Upper lobe of left lung (tissue), 6 donors: ENCODE measurements at places on chromosomes 5 and 9.

- H3K36me3 ChIP-seq, result no peaks in the 10 kb centered on the region
- no peak overlapping the region for H3K27ac ChIP-seq
- no peaks in the 10 kb centered on the region for H3K27me3 ChIP-seq
- no peak overlapping the region for H3K4me3 ChIP-seq
- DNase-seq, result no peak
Observed at GRCh38 chr5:94309141-94309540, 309.3 kb downstream of the KIAA0825 start.

DNA sequence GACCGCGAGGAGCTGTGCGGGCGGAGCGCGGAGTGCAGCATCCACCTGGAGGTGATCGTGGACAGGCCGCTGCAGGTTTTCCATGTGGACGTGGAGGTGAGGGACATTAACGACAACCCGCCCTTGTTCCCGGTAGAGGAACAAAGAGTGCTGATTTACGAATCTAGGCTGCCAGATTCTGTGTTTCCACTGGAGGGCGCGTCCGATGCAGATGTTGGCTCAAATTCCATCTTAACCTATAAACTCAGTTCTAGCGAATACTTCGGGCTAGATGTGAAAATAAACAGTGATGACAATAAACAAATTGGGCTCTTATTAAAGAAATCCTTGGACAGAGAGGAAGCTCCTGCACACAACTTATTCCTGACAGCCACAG lies 590 bp downstream of the PCDHA6 start:
- H3K4me1 ChIP-seq, result no peaks in the 10 kb centered on the region
- no peak overlapping the region for H3K4me3 ChIP-seq

DNA sequence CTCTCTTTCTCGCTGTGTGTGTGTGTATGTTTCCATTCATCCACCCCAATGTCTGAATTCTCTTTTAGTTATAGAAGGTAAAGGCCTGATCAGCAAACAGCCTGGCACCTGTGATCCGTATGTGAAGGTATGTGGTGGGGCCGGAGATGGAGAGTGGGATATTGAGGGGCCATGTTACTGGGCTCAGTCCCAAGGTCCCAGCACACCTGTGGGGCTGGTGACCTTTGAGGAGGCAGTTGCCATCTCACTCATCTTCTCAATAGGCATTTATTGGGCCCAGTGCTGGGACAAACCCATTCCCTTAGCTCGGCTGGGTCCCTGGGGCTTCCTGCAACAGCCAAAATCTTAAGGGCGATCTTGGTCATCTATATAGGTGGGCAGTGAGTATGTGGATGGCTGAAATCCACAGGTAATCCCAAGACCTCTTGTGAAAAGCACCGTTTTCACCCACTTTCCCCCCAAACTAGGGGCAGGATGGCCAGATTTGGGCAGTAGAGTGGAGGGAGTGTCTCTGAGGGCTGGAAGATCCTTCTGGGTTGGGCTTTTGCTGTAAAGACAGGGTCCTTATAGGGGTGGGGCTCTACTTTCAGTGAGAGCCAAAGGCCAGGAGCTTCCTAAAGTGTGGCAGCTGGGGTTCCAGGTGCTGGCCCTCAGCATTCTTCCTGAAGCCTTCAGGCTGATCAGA lies 19.6 kb downstream of the RGS3 start:
- DNase-seq, result no peak
- H3K27ac ChIP-seq, result peak overlapping the region; percentile 6
- no peaks in the 10 kb centered on the region for H3K27me3 ChIP-seq
- no peaks in the 10 kb centered on the region for H3K36me3 ChIP-seq

DNA sequence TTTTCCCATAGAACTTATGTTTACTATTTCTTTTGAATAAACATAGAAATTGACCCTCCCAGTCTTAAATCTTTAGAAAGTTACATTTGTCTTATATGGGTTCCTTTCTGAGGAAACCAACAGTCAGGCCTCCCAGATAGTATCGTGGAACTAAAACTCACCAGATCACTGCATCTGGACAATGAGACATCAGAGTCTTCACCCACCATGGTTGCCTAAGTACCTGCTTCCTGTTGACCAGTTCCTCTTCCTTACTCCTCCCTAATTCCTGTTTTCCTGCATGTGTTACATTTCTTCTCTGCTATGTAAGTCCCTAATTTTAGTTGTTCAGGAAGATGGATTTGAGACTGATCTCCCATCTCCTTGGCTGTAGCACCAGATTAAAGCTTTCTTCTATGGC lies 462.2 kb downstream of the DIRAS2 start:
- H3K4me1 ChIP-seq, result no peaks in the 10 kb centered on the region
- H3K36me3 ChIP-seq, result no peaks in the 10 kb centered on the region

GRCh38 chr9:37471942-37472684 lies 6.9 kb upstream of the ZBTB5 start:
- peak overlapping the region; percentile 44 for H3K4me3 ChIP-seq
- H3K27ac ChIP-seq, result peak overlapping the region; percentile 72
- no peaks in the 10 kb centered on the region for H3K36me3 ChIP-seq
- H3K4me1 ChIP-seq, result peaks cover 4% of the 10 kb centered on the region
- H3K27me3 ChIP-seq, result no peaks in the 10 kb centered on the region
- DNase-seq, result no peak

GRCh38 chr5:140293091-140293848 lies 9.6 kb downstream of the PFDN1 start:
- H3K4me1 ChIP-seq, result peaks cover 47% of the 10 kb centered on the region
- no peak for DNase-seq
- H3K36me3 ChIP-seq, result no peaks in the 10 kb centered on the region
- H3K4me3 ChIP-seq, result no peak overlapping the region

GRCh38 chr5:153780876-153781705 lies 257.6 kb downstream of the FAM114A2 start:
- H3K27me3 ChIP-seq, result no peaks in the 10 kb centered on the region
- H3K4me1 ChIP-seq, result no peaks in the 10 kb centered on the region
- H3K4me3 ChIP-seq, result no peak overlapping the region
- DNase-seq, result no peak
- no peaks in the 10 kb centered on the region for H3K36me3 ChIP-seq

DNA sequence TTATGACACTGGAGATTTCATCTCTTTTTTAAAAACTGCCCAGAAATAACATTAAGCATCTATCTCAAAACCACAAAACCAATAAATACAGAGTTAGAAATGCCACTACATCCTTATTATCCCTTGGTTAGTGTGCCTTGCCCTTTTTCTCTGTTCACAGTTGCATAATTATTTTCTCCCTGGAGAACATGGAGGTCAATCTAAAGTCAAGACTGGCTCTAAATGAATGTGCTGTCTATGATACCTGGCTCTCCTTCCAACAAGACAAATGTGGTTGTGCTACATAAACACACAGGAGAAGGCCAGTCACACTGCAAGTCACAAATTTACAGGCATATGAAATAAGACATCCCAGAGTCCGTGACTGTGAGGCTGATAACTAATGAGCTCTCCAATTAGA lies 2.8 kb downstream of the FBN2 start:
- peaks cover 26% of the 10 kb centered on the region for H3K4me1 ChIP-seq
- H3K4me3 ChIP-seq, result no peak overlapping the region
- H3K36me3 ChIP-seq, result no peaks in the 10 kb centered on the region
- no peaks in the 10 kb centered on the region for H3K27me3 ChIP-seq
- DNase-seq, result no peak
- no peak overlapping the region for H3K27ac ChIP-seq

DNA sequence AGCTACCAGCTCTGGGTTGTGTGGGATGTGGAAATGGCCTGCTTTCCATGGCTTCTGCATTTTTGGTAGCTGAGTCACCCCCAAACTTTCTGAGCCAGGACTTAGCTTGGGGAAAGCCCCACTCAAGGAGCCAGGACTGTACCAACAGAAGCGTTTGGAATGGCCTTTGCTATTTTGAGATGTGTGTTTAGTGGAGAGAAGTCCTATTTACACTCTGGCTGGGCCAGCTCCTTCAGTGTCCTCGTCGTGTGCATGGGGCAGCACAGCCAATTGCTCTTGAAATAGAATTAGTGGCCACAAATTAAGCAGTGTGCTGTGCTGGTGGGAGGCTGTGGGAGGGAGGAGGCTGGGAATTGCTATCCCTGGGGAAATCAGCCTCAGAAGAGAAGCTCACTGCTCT lies 51.6 kb downstream of the ENTREP1 start:
- no peak overlapping the region for H3K4me3 ChIP-seq
- no peak for DNase-seq
- H3K36me3 ChIP-seq, result no peaks in the 10 kb centered on the region
- H3K27me3 ChIP-seq, result no peaks in the 10 kb centered on the region

DNA sequence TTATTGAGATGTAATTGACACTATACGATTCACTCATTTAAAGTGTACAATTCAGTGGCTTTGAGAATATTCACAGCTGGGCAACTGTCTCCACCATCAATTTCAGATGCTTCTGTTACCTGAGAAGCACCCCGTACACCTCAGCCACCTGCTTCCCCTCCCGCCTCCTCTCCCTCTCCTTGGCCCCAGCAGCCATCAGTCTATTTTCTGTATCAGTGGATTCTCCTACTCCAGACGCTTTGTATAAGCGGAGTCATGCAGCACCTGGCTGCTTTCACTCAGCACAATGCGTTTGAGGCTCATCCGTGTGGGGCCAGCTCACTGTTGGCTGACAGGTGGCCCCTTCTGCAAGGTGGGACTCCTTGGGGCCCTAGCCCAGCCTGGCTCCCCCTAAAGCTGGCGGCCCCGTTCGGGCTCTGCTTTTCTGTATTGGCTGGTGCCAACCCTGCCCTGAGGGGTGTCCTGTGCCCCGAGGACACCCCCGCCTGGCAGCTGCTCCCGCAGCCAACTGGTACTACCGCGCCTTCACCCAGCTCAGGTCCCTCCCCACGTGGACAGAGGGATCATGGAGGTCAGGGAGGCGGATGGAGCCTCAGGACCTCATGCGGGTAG lies 124.4 kb upstream of the COL5A1 start:
- no peaks in the 10 kb centered on the region for H3K36me3 ChIP-seq
- no peak overlapping the region for H3K27ac ChIP-seq
- DNase-seq, result no peak
- no peaks in the 10 kb centered on the region for H3K4me1 ChIP-seq

- H3K4me1 ChIP-seq, result peaks cover 21% of the 10 kb centered on the region
- H3K4me3 ChIP-seq, result peak overlapping the region; percentile 91
- no peaks in the 10 kb centered on the region for H3K27me3 ChIP-seq
- DNase-seq, result no peak
Observed at GRCh38 chr9:79572032-79572607, 355 bp downstream of the TLE4 start.

DNA sequence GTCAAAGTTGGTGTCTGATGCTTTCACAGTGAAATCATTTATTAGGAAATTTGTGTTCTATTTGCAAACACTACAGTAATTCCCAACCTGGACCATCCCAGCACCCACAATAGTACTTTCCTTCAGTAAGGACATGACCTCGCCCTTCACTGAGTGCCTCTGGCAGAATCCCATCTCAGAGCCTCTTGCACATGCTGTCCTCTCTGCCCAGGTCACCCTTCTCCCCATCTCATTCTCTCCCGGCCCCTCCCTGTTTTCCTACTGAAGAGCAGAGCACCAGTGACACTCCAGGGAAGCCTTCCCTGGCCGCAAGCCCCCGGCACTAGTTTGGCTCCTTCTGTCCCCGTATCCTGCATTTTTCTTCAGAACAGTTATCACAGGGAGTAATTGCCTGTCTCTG lies 220.4 kb downstream of the MAPKAP1 start:
- DNase-seq, result no peak
- no peaks in the 10 kb centered on the region for H3K36me3 ChIP-seq
- H3K4me3 ChIP-seq, result no peak overlapping the region
- H3K4me1 ChIP-seq, result peaks cover 8% of the 10 kb centered on the region
- no peaks in the 10 kb centered on the region for H3K27me3 ChIP-seq

GRCh38 chr5:125786021-125786420 lies 637.2 kb upstream of the GRAMD2B start:
- DNase-seq, result no peak
- H3K36me3 ChIP-seq, result no peaks in the 10 kb centered on the region
- H3K27me3 ChIP-seq, result no peaks in the 10 kb centered on the region
- no peak overlapping the region for H3K4me3 ChIP-seq

DNA sequence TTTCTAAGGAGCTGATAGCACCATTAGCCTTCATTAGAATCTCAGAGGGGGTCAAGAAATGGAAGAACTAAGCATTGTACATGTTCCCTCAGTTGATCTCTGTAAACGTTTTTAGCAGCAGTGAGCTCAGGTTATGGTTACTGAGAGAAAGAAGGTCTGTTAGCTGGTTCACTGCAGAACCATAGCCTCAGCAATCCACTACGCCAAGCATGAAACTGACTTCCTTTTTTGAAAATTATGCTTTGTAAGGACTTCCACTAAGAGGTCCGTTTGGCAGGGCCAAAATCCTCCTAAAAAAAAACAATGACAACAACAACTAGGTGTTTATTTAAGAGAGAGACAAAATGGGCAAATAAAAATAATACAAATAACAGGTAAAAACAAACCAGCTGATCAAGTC lies 273.3 kb downstream of the AOPEP start:
- peak overlapping the region; percentile 78 for H3K27ac ChIP-seq
- H3K4me3 ChIP-seq, result no peak overlapping the region
- no peaks in the 10 kb centered on the region for H3K36me3 ChIP-seq
- peaks cover 3% of the 10 kb centered on the region for H3K27me3 ChIP-seq
- H3K4me1 ChIP-seq, result peaks cover 13% of the 10 kb centered on the region

DNA sequence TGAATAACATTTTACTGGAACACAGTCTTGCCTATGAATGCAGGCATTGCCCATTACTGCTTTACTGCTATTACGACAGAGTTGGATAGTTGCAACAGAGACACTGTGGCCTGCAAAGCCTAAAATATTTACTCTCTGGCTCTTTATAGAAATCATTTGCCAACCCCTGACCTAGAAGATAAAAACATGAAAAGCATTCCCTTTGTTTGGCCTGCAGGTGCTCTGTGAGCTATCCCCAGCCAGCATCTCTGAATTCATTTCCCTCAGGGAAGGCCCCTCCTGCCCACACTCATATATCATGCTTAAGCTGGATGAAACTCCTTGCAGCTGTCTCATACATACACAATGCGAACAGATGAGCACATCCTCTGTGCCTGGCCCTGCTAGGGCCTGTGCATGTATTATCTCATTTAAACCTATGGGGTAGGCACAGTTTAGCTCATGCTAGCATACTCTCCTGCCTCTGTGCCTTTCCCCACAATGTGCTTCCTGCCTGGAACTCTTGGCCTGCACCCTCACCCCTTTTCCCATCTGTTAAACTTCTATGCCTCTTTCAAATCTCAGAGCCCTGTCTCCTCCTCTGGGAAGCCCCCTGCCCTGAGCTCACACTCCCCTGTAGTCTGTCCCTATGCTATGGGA lies 193.1 kb downstream of the PAX5 start:
- DNase-seq, result no peak
- no peaks in the 10 kb centered on the region for H3K36me3 ChIP-seq
- H3K27ac ChIP-seq, result no peak overlapping the region
- no peak overlapping the region for H3K4me3 ChIP-seq
- H3K4me1 ChIP-seq, result no peaks in the 10 kb centered on the region

GRCh38 chr5:109838157-109838556 lies 148.4 kb downstream of the MAN2A1 start:
- H3K36me3 ChIP-seq, result no peaks in the 10 kb centered on the region
- no peak for DNase-seq
- H3K4me1 ChIP-seq, result no peaks in the 10 kb centered on the region
